Bronchial epithelial cell (primary cell): ENCODE measurements at places on chromosomes 1 and 21. TPM values are rescaled to one million over a fixed set of nuclear protein-coding genes. Genes with fewer than 3 reads are reported as not detected.

The DFFA gene
- 46.7 and 55.5 TPM in 2 replicates for total RNA-seq

The AMIGO1 gene
- total RNA-seq = 0.13 and 0.26 TPM in 2 replicates

GRCh38 chr1:150516616-150517015, 1.1 kb downstream of the FALEC start:
- peak; percentile 56 for DNase-seq

- no peak for DNase-seq
These were observed 138.1 kb downstream of the MIS18A start for GRCh38 chr21:32140604-32141317.

GRCh38 chr1:12548973-12549459, 69.0 kb downstream of the DHRS3 start:
- DNase-seq = no peak
